ENCODE measurements at places on chromosomes 6 and 20.

DNA sequence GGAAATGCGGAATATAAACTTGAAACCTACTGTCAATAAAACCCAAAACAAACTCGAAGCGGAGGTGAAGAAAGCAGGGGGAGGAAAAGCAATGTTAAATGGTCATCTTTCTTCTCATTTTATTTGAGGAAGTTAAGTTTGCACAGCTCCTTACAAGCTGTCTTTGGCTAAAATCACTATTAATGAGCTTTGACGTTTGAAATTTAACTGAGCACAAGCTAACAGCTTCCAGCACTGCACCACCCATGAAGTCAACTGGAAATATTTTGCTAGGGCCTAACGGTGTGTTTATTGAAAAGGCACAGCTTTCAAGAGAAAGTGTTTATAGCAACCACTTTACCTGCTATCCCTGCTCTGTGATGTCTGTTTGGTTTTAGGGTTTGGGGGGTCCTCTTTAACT lies 103.8 kb downstream of the PKHD1 start:
- no peak for DNase-seq

- peak; percentile 81 for DNase-seq
Measured at GRCh38 chr6:43972179-43972912, 154.9 kb downstream of the MRPL14 start.

GRCh38 chr6:139593081-139593480 lies 218.6 kb upstream of the CITED2 start:
- DNase-seq: no peak

GRCh38 chr6:115729036-115729435 lies 331.7 kb downstream of the FRK start:
- peak; percentile 6 for DNase-seq

GRCh38 chr20:5085380-5085779 lies 34.4 kb downstream of the PCNA start:
- no peak for DNase-seq

GRCh38 chr6:129812145-129812777 lies 48.9 kb downstream of the TMEM244 start:
- no peak for DNase-seq

DNA sequence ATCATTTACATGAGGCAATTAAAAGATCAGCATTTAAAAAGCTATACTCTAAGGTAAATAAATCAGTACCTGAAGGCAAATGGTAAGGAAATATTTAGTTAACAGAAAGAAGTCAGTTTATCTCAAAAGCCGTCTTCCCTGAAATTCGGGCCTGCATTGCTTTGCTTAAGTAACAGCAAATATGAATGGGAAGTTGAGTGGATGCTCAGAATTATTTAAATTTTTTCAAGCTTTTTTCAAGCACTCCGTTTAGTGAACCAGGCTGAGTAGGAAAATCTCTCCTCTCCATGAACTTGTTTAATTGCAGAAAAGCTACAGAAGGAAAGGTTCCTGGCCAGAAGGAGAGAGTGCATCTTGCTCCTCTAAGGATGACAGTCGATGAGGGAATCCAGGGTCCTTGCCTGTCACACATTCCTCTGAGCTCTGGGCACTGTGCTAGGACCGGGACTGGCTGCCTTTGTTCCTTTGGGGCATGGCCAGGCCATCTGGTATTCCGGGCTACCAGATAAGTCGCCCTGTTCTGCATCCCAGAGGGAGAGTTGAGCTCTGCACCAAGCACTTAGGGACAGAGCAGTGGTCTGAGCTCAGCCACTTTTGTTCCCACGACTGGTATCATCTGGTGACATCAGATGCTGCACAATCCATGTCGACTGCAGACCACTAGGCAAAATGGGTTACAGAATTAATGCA lies 77.6 kb downstream of the RIN2 start:
- DNase-seq: no peak

GRCh38 chr6:158474961-158475343 lies 84.9 kb upstream of the TMEM181 start:
- DNase-seq: peak; percentile 76

DNA sequence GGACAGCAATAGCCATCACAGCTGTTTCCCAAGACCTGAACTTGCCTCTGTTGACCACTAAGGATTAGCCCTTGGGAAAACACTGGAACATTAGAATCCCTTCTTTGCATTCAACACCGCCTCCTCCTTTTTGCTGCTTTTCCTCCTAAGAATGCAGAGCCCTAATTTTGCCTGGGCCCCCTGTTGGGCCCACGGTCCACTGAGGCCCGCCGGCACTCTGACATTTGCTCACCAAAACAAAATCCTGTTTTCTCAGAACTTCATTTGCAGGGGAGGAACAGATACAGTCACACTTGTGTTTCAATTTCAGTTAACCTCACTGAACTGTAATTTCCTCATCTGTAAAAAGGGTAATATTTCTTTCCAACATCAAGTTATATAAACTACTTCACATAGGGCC lies 116.0 kb upstream of the JARID2 start:
- DNase-seq: no peak
